ENCODE measurements at places on chromosomes 7 and 10.
A peak's percentile ranks its signal among the peaks of the same experiment; 100 is the strongest.

- no peak for DNase-seq
Measured at GRCh38 chr7:155530601-155531000, 15.8 kb downstream of the CNPY1 start.

DNA sequence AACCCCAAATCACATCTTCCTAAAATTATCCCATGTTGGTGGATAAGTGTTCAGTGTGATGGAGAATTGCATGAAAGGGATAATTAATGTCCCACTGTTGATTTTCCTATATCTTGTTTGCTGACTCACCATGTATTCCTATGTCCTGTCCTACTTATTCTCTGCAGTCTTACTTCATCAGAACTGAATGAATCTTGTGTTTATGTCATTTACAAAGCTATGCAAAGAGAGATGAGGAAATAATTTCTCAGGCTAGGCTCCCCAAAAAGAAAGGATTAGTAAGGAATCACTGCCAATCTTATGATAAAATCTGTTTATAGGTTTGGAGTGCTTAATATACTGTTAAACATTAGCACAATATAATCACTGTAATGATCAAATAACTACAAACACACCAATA, 360.8 kb downstream of the CRPPA start:
- no peak for DNase-seq

- no peak for DNase-seq
Measured at GRCh38 chr10:11260170-11260569, 242.5 kb downstream of the CELF2 start.

DNA sequence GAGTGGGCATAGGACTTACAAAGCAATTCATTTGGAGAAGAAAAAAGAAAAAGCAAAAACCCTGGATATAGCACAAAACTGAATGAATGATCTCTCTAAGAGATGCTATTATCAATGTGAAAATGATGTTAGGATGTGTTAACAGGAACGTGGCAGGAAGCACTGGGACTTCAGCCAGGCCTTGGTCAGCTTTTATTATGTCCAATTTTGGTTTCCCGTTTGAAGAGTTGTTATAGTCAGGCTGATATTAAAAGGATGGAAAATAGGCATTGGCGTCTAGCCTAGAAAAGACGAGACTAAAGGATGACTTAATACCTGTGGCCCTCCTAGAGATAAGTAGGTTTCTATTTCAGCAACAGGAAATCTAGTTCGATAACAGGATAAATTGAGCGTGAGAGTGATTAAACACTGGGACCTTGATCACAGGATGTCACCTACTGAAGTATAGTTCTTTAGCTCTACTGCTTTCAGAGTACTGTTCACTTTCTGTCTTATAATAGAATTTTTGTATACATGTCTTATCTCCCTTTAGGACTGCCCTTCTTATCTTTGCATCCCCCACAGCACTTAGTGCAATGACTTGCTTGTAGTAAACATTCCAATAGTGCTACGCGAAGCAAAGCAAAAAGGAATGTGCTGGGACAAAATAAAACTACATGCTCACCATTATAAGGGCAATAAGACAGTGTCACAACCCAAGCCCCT, 99.8 kb upstream of the AGBL3 start:
- DNase-seq: peak; percentile 18

DNA sequence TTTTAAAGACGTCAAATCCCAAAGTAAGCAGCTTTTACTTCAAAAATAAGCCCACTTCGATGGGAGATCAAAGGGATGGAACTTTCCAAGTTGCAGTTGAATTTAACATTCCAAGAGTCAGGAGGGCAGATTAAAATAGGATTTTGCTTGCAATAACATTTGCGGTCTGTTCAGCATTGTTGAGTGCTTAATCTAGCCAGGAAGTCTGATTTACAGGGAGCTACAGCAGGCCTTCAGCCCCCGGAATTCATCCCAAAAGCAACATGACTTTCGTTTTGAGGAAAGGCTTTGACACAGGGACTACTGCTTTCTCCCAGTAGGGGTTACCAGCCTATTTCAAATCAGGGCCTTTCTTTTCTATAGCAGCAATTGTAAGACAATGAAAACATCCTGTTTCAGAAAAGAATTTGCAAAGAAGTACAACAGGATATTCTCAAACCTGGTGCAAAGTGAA, 279.6 kb upstream of the PITRM1 start:
- peak; percentile 23 for DNase-seq

DNA sequence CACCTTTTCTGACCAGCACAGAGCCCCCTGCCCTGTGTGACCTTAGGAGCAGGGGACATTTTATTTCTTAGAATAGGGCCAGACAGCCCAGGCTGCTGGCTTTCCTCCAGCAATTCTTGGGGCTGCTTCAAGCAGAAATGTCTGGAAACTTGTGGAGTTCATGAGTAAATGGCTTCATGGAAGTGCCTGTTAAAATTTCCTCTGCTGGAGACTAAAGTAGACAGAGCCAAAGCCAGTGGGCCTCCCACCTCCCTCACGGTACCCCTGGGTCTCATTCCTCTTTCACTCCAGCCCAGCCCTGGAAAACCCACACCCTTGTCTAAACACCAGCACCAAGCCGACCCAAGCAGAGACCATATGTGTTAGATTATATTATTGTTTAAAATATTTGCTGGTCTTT, 505.5 kb upstream of the ZMIZ1 start:
- no peak for DNase-seq

DNA sequence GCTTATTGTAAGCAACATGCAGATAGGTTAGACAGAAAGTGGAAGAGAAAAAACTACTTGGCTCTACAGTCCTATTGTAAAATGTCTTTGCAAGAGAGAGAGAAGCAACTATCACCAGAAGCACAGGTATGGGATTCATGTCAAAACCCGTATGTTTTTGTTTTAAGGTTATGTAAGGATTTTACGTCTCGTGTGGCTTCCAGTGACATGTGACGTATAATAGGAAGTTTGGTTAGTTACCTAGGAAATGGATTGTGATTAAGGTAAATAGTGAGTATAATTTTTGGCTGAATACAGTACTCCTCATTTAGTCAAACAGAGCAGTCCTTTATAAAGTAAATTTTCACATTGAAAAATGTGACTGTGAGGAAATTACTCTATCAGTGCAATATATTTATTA, 62.0 kb downstream of the PHF14 start:
- no peak for DNase-seq

DNA sequence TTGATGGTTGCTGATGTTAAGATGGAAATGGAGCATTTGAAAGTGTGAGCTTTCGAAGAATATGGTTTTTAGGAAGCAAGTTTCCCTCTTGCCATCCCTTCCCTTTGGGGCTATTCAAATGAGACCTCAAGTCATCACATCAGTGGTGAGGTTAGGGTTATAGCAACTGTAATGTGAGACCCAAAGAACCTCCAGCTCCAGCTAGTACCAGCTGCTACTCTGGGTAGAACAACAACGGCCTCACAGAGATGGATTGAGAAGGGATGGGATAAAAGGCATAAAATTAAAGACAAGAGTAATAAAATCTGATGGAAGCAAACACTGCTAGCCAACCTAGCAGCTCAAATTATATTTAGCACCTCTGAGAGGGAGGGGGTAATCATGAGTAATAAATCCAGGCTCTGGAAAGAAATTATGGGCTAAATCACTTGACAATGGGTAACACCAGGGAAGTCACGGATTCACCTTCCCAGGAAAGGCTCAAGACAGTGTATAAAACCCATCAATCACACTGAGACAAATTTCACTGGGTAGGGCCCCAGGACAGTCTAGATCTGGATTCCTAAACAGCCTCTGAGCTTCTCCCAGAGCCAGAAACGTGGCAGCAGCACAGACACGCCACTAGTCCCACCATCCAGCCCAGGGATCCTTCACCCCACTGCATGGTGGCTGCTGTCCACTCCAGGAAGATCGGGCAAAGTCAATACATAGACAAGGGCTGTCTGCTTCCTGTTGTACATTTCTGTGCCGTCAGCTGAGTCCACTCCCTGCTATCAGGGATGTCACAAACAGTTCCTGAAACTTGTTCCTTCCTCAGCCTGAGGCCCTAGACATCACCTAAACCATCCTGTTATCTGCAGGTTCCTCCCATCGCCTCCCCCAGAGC, 151.1 kb downstream of the GFRA1 start:
- DNase-seq: no peak

DNA sequence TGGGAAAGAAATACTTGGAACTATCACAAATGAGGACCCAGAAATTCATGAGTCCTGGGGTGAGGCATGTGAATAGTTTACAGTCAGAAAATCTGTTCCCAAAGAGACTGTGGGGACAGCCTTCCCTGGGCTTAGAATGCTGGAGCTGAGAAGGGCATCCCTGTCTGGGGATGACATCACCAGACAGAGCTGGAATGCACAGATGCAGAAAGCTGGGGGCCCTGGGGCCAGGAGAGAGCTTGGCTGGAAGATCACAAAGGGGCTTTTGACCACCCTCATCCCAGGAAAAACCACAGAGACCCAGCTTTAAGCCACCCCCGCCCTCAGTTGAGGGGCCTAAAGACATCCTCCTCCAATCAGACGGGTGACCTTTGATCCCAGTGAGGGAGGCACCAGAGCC, 264.5 kb downstream of the PLXNA4 start:
- DNase-seq: no peak

DNA sequence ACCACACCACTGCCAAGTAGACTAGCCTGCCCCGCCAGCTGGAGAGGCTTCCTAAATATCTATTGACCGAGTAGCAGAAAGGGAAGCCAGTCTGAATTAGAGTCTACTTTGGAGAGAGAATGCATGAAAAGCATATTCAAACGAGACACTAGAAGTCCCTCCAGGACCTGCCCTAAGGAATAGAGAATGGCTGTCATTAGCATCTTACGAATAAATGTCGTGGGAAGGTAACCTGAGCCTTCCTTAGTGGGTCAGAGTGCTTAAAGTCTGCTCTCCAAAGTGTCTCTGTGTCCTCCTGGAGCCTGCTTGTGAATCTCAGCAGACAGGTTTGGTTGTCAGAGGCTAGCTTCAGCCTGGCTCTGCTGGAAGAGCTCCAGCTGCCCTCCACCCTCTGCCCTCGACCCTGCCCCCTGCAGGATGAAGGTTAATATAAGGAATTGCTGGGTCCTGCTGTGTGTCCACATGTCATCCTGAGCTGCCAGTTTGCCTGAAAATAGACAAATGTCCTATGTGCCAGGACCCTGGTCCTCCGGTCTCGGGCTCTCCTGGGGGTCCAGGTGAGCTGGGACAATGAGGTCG, 33.4 kb downstream of the FAM241B start:
- no peak for DNase-seq

- no peak for DNase-seq
Measured at GRCh38 chr10:14052931-14053330, 277.8 kb downstream of the FRMD4A start.

- DNase-seq: no peak
Measured at GRCh38 chr7:84291756-84292155, 97.2 kb upstream of the SEMA3A start.

DNA sequence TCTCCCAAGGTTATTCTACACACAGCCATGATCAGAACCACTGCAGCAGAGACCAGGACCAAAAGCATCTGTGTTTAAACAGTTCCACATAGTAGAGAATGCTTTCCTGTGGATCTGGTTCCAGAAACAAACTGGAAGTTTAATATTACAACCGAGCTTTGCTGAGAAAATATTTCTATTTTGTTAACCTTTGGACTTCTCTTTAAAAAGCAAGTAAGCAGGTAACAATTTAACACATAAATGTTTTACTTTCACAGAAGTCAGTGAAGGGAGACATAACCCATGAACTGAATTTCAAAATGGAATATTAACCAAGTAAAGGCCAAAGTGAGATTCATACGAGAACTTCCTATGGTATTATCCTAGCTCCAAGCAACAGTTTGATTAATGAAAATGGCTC, 98.6 kb upstream of the PHYHIPL start:
- no peak for DNase-seq

Data from CD4-positive, alpha-beta T cell treated with Interleukin-6 at 100 ng/mL for 8 hours (primary cell).